ENCODE measurements at places on chromosomes 5 and 9.

DNA sequence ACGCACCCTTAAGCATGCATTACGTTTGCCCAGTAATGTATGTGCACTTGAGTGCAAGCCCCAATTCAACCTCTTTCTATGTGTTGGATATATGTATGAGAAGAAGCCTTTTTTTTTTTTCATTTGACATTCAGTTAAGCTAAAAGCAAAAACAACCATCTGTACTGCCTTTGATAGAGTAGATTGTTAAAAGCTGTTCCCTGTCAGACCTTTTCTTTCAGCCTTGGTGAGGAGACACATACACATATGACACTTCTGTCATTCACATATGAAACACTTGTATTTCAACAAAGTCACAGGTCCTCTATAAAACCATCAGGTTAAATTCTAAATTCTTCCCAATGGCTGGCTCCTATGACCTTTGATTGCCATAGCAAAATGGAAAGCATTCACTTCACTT, 40.2 kb upstream of the STARD4 start:
- no peak for DNase-seq

DNA sequence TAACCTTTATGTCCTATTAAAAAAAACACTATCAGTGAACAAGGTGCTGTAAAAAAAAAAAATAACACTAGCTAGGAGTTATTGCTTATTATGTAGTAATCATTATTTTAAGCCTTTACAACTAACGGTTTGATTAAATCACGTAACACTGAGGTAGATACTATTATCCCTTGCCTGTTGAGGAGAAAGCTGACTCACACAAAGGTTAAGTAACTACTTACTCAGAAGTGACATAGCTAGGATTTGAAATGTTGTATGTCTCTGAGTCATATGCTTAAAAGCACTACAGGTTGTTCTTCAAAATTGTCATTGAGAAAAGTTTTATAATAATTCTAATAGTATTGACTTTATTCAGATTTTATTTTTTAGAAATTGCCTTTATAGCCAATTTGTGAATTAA, 8.8 kb downstream of the TENT2 start:
- no peak for DNase-seq

DNA sequence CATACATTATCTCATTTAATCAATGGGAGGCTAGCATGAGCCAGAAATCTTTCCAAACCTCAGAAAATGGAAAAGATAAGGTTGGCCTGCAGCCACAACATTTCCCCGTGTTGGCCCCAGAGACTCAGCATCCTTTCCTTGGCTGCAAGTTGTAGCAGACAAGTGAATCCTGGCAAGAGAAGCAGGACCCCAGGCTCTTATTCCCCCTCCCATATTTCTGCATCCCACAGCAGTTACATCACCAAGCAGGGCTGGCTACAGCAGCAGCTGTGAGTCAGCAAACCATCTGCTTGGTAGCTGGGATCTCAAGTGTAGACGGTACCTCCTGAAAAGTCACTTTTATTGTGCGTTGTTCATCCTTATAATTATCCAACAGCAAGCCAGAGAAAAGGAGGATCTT, 212.4 kb downstream of the GNA14 start:
- DNase-seq, result no peak

- DNase-seq, result no peak
Observed at GRCh38 chr5:94010814-94011213, 269.4 kb upstream of the POU5F2 start.

- no peak for DNase-seq
Observed at GRCh38 chr5:132595624-132596023, 38.8 kb downstream of the RAD50 start.

DNA sequence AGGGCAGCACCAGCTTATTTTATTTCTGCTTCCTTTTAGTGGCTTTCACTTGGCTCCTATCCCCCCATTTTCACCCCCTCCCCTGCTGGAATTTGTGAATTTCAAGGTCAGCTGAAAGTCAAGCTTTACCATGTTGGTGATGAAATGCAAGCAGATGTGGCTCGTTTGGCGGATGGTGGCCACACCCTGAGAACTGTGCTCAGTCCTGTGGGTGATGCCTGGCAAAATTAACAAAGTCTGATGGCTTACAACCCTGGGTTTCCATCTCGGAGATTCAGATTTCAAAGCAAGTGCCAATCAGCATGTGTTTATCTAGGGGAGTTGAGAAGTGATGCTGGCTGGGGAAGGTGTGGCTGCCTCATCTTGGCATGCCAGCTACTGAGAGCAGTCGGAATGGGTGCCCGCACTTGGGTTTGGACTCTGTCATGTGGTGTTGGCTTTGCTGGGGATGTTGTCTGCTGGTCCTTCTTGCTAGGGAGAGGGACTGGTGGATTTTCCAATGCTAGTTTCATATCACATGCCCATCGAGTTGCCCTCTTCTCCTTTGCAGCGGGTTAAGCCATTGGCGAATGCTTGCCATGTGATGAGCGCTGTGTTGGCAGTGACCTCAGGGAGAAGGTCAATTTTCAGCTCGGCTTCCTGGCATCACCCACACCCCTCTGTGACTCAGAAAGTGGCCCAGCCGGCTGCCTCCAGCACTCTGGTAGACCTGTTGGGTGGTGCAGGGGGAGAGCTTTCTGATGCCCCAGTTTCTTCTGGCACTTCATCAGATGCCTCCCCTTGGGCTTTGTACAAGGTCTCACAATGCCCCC, 77.0 kb upstream of the PITX1 start:
- no peak for DNase-seq

GRCh38 chr5:6780802-6781391, 67.7 kb downstream of the TENT4A start:
- DNase-seq, result no peak

- DNase-seq, result no peak
Observed at GRCh38 chr9:68541568-68541967, 885 bp upstream of the TMEM252 start.

DNA sequence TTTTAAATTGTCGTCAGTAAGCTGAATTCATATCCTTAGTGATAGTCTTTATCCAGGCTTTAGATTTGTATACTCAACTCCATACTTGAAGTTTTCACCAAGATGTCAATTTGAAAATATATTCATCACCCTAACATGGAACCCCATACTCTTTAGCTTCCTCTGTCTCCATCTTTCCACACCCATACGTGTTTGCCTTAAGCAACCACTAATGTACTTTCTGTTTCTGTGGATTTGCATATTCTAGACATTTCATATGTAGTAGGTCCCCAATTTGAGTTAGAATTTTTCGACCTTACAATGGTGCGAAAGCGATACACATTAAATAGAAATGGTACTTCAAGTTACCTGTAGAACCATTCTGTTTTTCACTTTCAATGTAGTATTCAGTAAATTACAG, 65.2 kb downstream of the NSD1 start:
- DNase-seq, result no peak

DNA sequence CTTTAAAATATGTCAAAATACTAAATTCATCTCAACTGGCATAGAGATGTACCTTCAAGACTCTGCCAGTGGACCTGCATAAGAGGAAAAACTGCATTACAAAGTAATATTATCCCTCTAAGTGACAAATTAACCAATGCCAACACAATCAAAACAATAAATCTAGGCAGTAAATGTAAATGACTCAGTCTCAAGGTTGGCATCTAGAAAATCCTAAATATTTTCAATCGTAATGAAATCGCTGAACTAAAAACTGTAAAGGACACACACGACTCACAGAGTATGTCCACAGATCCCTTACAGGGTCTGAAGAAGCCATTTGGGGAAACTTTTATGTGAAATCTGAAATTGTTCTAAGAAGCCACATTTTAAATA, 31.2 kb downstream of the ERMP1 start:
- DNase-seq, result no peak

DNA sequence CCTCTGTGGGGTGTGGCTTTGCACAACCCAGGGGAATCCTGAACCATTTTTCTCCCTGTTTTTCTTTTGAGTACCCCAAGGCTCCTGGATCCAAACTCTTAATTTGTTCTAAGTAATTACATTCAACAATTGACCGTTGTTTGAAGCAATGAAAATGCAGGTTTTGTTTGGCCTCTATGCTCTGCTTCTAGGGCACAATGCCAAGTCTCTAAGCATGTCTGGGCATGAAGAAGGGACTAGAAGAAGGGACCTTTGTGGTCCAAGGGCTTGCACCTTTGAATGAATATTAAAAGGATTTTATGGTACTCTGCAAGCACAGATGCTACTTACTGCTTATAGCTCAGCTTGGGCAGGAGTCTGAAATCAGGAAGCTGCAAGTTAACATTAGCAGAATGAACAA, 6.6 kb upstream of the ENC1 start:
- no peak for DNase-seq

DNA sequence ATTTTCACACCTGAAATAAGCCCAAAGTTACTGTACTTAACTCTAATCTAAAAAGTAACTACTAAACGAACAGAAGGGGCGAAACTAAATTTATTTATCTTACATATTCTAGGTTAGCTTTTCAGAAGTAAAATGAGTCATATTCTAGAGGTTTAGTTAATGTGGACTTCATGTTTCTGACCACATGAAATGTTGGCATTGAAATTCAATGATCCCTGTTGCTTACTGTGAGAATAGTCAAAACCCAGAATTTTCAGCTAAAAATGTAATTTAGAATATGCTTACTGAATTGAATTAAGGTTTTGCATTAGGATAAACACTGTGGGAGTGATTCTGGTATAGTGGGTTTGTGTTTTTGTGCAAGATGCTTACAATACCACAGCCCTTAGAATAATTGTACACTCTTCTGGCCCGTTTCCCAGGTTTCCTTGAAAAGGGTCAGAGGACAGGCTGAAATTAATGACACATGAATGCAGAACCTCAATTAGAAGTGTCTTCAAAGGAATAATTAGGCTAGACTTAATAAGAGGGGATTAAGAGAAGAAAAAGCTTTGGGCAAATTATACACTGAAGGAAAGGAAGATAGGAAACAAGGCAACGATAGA, 1.4 kb upstream of the SNX18 start:
- no peak for DNase-seq

DNA sequence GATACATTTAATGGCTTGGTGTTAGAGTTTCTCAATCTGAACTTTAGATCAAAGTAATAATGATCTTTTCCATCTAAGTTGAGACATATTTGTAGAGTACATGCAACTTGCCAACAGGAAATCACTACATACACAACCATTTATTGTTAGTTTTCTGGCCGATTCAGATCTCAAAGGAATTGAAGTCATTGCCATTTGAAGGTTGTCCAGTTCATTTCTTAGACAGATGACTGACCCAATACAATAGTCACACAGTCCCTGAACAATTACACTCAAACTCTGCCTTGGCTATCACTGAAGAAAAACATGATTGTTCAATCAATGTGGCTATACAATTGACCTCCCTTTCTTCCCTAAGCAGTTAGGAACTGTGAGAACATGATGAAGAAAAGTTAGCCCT, 753.2 kb upstream of the RIOK2 start:
- no peak for DNase-seq

DNA sequence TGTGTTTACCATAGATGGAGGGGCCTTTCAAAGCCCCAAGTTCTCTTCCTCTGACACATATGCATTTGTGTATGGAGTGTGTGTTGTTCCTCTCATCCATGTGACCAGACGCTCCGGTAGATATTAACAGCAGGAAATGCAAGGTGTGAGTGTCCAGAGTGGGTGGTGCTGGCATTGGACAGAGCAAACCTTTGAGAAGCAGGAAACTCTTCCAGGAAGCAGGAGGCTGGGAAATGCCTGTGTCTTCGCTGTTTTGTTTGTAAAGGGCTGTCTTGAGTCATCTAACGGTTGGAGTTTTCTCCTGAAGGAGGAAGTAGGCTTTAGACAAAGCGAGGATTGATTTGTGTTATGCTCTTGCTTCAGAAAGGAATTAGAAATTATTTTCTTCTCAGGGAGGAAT, 370.9 kb downstream of the PLK2 start:
- DNase-seq, result no peak

GRCh38 chr9:29214154-29214689, 1640.9 kb upstream of the C9orf72 start:
- DNase-seq, result peak; percentile 22

GRCh38 chr9:3045153-3045552, 201.3 kb upstream of the PUM3 start:
- no peak for DNase-seq

GRCh38 chr9:87243602-87244001, 254.1 kb upstream of the DAPK1 start:
- DNase-seq, result no peak

DNA sequence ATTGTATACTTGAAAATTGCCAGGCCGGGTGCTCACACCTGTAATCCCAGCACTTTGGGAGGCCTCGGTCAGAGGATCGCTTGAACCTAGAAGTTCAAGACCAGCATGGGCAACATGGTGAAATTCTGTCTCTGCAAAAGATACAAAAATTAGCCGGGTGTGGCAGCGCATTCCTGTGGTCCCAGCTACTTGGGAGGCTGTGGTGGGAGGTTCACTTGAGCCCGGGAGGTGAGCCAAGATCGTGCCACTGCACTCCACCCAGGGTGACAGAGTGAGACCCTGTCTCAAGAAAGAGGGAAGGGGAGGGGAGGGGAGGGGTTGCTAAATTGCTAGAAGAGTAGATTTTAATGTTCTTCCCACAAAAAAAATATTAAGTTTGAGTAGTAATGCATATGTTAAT, 53.2 kb downstream of the FNBP1 start:
- no peak for DNase-seq

DNA sequence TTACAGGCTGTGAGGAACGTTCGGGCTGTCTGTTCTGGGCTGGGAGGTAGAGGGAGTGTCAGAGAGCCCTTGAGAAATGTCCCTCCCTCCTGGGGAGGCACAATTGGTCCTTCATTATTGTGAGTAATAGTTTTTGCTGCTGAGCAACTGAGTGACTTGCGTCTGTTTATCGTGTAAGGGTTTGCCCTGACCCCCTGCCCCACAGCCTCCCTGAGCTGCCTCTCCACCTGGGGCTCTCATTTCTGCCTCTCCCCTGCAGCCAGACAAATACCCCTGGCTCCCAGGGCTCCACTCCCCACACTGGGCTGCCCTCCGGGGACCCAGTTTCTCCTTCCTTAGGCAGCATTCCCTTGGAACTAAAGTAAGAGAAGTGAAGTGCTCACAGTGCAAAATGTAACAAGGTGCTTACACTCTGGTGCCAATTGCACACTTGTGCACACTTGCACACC, 174.9 kb upstream of the MVB12B start:
- DNase-seq, result no peak

DNA sequence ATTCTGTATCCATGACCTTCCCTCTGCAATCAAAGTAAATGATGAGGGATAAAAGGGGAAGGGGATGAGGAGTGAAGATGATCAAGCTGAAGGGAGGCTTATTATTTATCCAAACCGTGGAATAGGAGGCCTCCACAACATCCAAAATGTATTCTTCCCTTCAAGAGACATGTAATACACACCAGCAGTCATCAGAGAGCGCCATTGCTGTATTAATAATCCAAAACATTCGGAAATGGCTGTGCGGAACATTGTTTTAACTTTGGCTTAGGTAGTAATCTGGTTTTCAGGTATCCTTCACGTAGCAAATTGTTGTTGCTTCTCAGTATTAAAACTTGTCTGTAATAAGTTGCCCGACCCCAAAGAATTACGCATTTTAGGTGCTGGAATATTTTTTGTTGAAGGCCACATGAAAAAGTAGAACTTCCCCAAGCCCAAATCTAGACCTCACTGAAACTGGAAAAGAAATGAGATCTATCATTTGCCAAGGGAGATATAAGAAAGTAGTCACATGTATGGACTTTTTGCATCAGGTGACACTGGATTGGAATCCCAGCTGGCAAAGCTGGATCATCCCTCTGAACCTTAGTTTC, 2.6 kb upstream of the BOD1 start:
- DNase-seq, result peak; percentile 75
